ENCODE measurements at places on chromosomes 7 and 10.

GRCh38 chr10:103640436-103641181 lies 147.1 kb downstream of the NEURL1 start:
- DNase-seq: no peak

- DNase-seq: no peak
Measured at GRCh38 chr7:44051611-44052220, 7.2 kb downstream of the DBNL start.

- DNase-seq: no peak
Measured at GRCh38 chr7:138804618-138805017, 6.6 kb upstream of the ATP6V0A4 start.

DNA sequence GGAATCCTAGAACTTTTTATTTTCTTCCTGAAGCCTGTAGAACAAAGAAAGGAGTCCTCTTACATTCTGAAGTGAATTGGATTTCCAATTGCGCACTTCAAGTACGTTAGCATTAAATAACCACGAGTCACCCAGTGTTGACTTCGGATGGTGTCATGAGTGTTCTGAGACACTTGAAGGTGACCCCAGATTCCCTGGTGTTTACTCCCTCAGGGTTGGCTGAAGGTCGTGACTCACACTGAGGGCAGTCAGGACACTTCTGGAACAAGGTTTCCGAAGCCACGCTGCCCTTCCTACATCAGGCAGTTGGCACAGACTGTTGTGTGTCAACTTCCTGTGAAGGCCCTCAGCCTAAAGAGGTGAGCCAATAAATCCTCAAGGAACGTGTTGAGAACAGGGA lies 186.6 kb upstream of the CELF2 start:
- no peak for DNase-seq

DNA sequence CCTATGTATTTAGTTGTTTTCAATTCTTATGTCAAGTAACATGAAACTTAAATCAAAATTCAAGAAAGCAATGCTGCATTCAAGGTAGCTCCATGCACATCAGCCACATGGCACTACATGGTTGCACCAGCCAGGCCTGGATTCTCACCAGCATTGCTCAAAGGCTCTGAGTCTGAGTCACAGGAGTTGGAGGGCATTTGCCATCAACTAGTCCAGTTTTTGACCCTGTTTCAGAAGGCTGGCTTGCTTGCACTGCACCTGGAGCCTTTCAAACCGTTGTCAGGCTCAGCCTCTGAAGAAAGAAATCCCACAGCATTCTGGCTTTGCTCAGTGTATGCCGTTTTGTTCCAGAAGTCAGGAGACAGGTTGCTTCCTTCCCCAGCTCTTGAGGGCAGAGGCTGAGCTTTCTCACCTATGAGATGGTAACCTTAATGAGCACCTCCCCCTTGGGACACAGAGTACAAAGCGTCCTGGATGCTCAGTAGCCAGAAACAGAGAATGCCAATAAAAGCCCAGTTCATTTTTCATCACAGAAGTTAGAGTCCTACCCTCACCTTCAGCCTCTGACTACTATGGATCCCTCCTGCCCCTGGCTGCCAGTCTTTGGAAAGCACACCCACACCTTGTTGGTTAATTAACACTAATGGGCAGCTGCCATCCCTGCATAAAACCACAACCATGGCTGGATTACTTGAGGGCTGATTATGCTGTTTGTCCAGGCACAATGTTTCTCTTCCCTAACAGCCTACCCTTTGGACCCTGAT lies 288.4 kb upstream of the LRRTM3 start:
- no peak for DNase-seq

- no peak for DNase-seq
Measured at GRCh38 chr7:154931906-154932305, 71.0 kb downstream of the PAXIP1 start.

DNA sequence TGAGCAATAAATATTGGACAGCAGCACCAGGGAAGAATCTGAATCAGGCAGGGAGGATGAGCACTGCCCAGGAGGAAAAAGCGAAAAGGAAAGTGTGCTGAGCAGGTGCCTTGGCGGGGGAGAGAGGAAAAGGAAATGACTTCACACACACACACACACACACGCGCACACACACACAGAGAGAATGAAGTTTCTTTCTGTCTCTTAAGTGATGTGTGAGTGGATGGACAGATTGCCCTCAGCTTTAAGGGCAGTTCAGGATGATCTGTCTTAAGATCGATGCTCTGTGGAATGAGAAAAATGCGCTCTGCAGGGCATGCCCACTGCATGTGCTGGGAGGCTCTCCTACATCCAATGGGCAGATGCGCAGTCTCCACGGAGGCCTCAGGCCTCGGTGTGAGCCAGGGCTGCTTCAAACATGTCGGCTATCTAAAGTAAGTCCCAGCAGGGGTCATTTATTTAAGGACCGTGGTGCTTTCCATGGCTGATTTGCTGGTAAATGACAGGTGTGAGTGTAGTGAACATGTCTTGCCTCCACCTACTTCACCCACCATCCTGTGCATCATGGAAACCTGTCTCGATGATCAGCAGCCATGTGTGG lies 2.5 kb upstream of the ACBD5 start:
- no peak for DNase-seq

- DNase-seq: no peak
Measured at GRCh38 chr10:77436257-77436975, 201.2 kb downstream of the KCNMA1 start.

- no peak for DNase-seq
Measured at GRCh38 chr10:132208462-132209050, 21.8 kb downstream of the DPYSL4 start.

DNA sequence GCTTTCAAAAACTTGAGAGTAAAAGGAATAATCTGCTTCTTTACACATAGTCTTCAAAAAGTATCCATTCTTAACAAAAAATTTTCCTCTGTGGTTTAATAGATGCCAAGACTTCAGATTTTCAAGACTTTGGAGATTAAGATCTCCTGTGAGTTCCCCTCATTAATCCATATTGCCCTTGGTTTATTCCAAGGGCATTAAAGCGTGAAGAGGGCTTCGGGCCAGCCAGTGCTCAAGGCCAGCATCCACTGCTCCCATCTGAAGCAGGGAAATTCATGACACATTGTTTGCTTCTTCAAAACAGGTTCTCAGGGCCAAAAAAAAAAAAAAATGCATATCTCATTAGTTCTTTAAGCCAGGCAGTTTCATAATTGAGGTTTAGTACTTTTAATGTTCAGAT lies 137.3 kb upstream of the RHOBTB1 start:
- no peak for DNase-seq

DNA sequence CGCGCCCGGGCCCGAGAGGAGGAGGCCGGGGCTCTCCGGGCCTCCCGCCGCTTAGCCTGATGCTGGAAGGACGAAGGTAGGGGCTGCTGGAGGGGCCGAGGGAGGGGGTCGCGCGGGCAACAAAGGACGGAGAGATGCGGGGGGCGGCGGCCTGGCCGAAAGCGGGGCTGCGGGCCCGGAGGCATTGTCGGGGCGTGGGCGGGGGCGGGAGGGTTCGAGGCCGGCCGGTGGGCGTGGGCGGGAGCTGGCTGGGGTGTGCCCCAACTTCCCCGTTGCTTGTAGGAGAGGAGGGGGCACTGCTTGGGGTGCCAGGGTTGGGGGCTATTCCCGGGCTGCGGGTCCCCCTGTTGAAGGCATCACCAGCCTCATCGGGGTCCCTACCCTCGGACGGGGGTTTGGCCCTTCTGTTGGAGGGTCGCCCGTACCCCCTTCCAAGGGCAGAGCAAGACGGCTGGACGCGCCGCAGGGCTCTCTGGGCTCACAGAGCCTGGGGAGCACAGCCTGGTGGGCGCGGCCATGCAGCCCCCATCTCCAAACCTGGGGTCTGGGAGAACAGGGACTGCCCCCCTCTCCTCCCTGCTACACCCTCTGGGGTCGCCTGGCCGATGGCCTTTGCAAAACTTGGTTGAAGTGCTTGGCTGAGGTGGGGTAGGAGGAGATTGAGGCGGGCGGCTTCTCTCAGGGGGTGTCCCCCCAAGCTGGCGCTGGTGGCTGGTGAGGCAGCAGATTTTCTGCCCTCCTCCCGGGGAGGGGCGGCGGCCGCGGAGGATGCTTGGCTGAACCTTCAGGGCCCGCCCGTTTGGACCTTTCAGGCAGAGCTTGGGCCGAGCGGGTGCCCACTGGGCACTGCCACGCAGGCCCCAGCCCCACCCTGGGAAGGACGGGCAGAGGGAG lies 699 bp downstream of the CLIP2 start:
- DNase-seq: no peak

- DNase-seq: no peak
Measured at GRCh38 chr7:128827248-128827958, 2.8 kb upstream of the FLNC start.

DNA sequence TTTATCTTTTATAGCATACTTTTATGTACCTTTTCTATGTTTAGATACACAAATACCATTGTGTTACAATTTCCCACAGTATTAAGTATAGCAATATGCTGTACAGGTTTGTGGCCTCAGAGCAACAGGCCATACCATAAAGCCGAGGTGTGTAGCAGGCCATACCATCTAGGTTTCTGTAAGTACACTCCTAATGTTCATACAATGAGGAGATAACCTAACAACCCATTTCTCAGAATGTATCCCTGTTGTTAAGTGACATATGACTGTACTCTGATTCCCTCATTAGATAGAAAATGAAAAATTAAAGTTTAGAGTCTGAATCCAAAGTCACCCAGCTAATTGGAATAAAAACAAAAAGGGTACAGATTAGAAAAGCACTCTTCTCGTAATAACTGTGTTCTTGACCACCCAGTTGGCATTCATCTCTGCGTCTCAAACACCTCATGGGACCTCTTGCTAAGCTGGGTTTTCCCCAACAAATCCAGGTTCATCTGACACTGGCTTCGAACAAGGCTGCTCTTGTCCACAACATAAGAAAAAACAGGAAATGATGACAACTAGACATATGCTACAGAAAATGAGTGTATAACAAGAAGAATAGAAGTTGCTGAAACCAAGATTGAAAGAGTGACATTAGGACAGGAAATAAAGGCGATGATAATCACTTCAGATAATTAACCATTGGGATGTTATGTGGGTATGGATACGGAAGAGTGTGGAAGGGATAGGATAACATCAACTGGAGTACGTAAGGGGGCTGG lies 1.4 kb downstream of the NDUFB8 start:
- no peak for DNase-seq

DNA sequence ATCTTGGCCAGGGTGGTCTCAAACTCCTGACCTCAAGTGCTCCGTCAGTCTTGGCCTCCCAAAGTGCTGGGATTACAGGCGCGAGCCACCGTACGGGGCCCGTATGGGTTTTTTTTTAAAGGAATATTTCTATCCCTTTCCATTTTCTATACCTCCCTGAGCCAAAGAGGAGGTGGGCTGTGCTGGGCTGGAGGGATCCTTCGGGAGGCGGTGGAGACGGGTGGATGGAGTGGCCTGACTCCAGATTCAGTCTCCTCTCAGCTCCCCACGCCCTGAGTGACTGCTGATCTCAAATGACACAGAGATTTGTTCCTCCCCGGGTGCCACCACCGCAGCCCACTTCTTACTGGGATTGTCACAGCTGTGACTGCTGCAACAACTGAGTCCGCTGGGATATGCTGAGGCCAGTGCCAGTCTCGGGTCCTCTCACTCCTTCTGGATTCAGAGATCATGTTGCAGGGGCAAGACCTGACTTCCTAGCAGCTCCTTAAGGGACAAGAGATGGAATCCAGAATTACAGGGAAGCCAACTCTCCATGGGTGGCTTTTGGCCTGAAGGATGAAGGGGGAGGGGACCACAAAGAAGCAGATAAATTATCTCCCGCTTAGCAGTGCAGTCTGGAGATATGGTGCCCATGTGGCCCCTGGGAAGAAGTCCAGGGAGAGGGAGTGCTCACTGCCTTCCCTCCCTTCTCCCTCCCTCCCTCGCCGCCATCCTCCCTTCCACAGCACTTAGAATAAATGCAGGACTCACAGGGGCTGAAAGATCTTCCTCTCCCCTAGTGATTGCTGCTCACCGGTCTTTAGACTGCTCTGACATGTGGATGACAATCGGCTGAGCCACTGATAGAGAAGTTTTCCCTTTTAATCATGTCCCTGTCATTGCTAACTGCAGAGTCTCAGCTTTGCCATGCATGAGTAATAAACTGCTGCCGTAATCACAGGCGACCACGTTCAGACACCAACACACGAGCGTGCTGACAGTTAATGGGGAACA lies 14.3 kb downstream of the GALNT17 start:
- DNase-seq: no peak

DNA sequence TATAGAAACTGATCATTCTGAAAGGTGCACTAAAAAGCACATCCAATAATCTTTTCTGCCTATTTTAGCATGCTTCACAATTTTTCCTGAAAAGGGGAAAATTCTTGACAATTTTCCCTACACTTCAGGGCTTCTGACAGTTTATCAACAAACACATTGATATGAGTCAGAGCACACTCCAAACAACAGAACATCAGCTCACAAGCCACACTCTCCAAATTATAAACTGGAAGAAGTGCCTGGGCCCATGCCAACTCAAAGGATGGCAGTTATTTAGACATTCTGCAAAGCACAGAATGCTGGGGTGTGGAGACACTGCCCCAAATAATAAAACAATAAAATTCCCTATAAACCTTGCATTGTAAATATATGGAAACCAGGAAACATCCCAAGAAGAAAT lies 90.8 kb downstream of the ELAPOR2 start:
- DNase-seq: no peak
